M059J (cell line): ENCODE measurements at places on chromosomes 3 and 15.

GRCh38 chr3:120604382-120604781 is 8.2 kb downstream of the NDUFB4 start:
- no peak for DNase-seq

GRCh38 chr3:63450634-63451363 is 172.7 kb downstream of the SYNPR start:
- DNase-seq, result peak; percentile 3

DNA sequence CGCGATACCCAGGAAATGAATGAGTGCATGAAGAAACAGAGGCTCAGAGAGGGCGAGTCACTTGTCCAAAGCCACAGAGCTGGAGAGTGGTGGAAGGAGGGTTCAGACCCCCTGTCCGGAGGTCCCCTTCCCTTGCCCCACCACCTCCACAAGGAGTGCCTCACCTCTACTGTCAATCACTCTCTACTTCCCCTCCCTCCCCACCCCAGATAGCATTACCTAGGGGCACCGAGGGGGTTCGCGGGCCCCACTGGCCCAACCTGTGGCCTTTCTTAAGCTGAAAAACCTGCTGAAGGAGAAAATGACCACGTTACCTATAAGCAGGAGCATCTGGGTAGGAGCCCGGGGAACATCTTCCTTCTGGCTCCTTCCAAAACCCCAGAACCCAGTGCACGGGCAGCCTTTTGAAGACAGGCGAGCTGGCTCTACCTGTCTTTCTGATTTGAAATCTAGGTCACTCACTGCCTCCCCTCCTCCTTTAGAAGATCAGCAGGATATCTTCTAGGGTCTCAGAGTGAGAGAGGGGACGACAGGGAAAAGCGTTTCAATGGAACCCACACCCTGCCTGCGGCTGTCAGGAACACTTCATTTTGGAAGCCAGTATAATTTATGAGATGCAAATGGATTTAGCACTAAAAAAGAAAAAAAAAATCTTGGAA is 89.9 kb upstream of the MEF2A start:
- DNase-seq, result no peak

DNA sequence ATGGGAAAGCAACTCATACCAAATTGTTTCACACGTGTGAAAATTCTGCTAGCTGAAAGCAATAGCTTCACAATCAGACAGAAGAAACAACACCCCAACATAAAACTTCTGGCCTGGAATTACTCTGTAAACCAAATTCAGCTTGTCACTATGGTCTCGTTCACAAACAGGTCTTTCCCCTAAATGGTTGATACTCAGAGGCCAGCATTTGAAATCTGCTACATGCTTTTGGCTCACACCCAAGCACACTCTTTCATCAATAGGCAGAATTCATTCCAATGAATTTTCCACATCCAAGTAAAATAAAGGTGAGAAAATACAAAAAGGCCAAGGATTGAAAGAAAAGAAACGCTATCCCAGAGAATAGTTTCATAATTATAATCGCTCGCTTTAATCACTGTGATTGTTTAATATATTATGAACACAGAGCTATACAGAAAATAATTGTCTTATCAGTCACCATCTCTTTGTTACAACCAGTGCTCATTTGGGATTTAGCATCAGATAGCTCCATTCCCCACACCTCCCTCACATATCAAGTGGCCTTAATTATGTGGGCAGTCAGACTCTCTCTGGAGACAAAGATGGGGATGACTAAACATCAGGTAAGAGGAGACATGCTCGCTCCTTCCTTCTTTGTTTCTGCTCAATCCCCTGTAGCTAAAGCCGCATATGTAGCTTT is 503.8 kb upstream of the ARRDC4 start:
- DNase-seq, result no peak

DNA sequence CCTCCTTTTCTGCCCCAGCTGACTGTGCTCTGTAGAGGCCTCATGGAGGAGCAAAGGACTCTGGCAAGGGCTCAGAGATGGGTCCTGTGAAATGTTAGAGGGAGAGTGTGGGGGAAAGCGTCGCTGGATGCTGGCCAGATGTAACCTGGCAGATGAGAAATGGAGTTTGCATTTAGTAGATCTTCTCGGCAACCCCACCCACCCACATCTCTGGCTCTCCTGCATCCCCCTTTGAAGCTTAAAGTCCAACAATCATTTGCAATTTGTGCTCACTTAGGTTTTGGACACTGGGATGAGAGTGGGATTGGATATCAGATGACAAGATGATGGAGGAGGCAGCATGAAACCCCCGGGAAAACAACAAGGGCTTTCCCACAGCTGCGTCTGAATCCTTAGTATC is 523.6 kb upstream of the MCTP2 start:
- no peak for DNase-seq

DNA sequence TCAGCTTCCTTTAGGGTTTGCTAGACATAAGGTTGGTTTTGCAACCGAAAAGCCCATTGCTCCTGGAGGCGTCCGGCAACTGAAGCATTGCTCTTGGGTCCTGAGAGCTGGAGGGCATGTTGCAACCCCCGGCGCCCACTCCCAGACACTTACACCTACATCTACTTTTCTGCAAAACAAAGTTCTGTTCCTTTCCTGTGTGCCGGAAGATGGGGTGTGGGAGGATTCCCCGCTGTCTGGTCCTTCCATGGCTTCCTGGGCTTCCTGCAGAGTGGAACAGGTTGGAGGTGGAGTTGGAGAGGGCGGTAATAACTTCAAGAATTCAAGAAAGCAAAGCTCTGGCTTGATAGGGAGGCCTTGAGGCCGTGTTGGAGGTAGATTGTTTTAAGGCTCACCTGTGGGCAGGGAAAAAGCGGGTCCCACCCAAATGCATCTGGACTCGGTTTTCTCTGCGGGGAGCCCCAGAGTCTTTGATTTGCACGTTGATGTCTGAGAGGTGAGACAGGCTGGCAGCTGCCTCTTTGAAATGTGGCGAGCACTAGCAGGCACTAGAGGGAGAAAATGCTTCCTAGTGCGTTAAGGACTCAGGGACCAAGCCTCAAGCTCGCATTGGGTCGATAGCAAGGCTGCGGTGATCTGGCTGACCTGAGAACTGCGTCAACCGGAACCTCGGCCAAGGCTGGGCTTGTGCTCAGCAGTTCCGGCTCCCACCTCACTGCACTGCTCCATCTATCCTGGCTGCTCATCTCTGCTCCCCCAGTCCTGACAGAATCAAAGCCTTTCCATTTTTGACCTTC is 39.5 kb downstream of the NR2F2 start:
- DNase-seq, result no peak

DNA sequence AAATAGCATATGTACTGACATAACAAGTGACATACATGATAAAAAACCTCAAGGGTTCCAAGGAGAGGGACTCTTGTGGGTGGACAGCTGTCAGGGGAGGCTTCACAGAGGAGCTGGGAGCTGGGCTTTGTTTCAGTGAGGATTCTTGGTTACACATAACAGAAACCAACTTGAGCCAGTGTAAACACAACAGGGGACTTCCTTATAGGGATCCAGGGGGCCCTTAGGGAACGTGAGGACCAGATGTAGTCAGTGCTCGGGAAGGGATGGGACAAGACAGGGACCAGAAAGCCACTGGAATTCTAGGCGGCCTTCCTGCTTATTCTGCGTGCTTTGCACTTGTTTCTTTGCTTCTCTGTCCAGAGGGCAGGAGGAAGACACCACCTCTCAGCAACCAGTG is 34.9 kb downstream of the SNAPC5 start:
- DNase-seq, result no peak

- DNase-seq, result peak; percentile 38
These were observed 172.4 kb upstream of the TOPAZ1 start for GRCh38 chr3:44069276-44069675.

DNA sequence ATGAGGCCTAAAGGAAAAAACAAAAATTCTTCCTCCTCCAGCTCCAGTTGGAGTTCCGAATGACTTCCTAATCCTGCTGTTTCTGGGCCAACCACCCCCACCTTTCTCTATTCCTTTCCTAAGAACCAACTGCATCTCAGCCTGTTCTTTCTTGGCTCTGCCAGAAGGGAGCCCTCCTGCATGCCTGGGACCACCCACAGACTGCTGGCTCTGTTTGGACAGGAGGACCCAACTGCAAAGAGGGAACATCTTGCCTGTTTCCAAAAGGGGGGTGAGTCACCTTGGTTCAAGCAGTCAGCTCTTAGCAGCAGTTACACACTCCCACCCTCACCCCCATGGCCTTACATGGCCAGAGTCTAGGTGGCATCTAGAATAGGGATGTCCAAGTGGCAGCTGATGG is 116.0 kb upstream of the PRICKLE2 start:
- no peak for DNase-seq

DNA sequence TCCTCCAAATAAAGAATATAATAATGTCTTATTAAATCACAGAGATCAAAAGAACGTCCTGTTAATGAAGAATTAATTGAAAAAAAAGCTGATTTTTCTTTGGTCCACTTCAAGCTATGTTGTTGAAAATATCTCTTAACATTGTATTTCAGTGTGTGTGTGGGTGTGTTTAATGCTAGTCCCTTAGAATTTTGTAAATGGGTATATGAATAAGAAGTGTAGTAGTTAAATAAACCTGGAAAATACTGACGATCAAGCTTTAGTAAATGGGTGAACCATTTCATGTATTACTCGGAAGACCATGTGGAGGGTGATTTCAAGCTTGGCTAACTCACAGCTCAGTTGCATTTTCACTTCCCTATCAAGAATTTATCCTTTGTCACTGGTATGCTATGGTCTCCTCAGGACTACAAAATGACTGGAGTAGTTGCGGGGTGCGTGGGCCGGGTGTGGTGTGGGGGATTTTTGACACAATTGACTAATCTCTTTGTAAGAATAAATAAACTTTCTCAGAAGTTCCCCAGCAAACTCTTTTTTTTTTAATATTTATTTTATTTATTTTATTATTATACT is 586.4 kb downstream of the GRM7 start:
- DNase-seq, result no peak

DNA sequence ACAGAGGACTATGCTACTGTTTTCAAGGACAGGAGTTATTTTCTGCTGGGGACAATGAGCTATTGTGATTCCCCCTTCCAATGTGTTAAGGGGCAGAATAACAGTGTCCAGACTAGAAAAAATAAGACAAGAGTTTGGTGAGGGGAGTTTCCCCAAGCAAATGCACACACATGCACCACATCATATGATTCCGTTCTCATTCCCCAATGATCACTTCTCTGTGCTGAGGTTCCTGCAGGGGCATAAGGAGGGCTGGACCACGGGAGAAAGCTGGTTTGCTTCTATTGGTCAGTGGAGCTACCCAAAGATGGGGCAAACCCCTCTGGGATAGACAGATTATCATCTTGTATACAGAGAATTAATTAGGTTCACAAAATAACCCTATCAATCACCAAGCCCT is 80.6 kb downstream of the RBPMS2 start:
- no peak for DNase-seq

DNA sequence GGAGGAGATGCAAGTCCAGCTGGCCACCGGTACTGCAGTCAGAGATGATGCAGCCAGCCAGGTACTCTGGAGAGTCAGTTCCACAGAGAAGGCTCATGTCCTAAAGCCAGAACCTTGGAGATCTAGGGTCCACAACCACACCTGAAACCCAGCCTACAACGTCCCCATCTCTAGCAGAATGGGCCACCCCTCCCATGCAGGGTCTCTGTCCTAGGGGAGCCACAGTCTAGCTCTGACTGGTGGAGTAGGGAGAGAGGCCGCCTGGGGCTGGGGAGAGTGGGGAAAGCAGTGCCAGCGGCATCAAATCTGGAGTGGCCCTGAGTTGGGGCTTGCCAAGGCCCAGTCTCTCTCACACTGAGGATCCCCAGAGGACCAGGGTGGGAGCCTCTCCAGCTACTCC is 43.5 kb downstream of the PTH1R start:
- DNase-seq, result no peak

DNA sequence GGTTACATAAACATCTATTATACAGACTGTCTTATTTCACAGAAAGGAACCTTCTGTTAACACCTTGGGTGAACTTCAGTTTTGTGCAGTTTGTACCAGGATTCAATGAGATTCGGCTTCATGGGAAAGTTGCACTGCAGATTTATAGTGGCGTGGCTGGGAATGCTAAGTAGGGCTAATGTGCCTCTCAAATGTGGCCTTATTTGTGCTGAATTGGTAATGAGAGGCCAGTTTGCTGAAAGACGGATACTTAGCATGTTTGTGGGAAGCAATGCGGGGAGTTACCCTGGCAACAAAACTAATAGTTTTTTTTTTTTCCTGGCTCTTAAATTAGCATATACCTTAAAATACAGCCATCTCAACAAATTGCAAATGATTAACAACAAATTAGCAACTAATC is 28.6 kb upstream of the CEMIP start:
- no peak for DNase-seq

- DNase-seq, result no peak
These were observed 23.6 kb downstream of the UBE2E1 start for GRCh38 chr3:23829242-23829934.

DNA sequence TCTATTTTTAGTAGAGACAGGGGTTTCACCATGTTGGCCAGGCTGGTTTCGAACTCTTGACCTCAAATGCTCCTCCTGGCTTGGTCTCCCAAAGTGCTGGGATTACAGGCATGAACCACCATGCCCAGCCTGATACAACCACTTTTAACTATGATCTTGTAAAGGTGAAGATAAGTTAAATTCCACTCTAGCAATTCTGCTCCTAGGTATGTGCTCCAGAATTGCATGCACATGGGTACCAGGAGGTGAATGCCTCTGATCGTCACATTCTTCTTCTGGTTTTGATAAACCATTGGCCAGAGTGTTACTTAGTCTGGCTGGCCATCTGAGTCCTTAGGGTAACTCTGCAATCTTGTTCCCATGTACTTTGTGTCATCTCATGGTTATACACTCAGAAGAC is 22.3 kb downstream of the CSPG5 start:
- no peak for DNase-seq

DNA sequence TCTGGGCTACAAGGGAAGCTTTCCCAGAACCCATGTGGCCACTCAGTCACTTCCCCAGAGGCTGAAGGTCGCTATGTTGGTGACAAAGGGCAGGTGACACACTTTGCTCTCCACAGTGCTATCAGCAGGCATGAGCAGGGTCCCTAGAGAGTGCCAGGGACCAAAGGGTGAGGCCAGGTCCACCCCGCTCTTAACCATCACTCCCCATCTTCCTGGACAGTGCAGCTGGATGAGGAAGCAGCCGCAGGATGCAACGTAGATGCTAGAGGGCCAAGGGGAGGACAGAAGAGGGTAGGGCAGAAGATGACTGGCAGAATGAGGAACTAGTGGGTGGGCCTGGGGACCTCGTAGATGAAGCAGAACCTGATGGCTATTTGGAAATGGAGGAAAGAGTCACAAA is 13.6 kb upstream of the LTF start:
- DNase-seq, result no peak

- DNase-seq, result no peak
These were observed 208.0 kb downstream of the MECOM start for GRCh38 chr3:169455472-169455871.

- peak; percentile 7 for DNase-seq
These were observed 39.5 kb downstream of the USP8 start for GRCh38 chr15:50463423-50464358.
